Activated T-cell treated with anti-CD3 and anti-CD28 coated beads, Interleukin-2, amount 50 U/mL, for 72 hours (primary cell): ENCODE measurements at places on chromosomes 7 and 10. TPM values are rescaled to one million over a fixed set of nuclear protein-coding genes. Genes with fewer than 3 reads are reported as not detected.
A peak's percentile ranks its signal among the peaks of the same experiment; 100 is the strongest.

The CALHM3 gene
- not detected for total RNA-seq

DNA sequence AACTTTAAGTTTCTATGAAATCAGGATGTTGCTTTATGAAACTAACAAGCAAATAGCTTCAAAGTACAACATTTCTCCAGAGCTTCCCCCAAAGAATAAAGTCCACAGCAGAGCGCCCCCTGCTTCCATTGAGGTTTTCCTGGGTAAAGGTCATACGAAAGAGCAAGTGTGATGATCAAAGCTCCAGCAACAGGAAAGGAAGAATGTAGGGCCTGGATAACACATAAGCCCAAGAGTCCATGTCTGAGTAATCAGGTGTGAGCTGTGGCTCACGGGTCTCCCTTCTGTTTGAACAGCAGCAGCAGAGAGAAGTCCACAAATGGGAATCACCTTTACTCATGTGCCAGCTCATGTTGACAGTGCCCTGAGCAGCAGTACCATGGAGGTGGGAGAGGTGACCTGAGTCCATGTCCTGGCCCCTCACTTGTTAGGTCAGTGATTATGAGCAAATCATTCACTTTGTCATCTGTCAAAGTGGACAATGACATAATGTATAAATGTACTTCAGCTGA lies 50.5 kb downstream of the MRPL32 start:
- no peak for DNase-seq
- H3K4me1 ChIP-seq, result no peaks in the 10 kb centered on the region
- peaks cover 25% of the 10 kb centered on the region for H3K27me3 ChIP-seq
- no peak overlapping the region for H3K27ac ChIP-seq
- H3K36me3 ChIP-seq, result no peaks in the 10 kb centered on the region

DNA sequence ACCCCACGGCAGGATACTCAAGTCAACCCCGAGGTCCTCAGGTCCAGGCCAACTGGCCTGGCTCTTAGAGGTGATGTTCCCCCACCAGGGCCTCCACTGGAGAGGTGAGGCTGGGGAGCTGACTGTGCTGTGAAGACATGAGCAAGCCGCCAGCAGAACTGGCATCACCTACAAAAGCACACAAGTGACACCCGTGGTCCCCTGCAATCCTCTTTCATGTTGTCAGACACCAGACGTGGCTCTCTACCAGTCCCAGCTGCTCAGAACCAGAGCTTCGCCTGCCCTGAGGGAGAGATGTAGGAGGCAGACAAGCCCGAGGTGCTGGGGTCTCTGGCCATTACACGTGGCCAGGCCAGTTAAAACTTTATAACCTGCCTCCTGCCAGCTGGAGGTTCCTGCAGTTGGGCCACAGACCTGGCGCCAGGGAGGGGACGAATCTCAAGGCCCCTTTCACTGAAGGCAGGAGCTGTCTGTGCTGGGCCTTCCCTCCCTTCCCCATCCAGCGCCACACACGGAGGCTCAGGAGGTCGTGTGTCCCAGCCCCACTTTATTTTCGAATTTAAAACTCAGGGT lies 2.2 kb downstream of the COMTD1 start:
- H3K36me3 ChIP-seq, result peaks cover 9% of the 10 kb centered on the region
- DNase-seq, result peak; percentile 16
- no peaks in the 10 kb centered on the region for H3K27me3 ChIP-seq

GRCh38 chr10:98309366-98310355 lies 41.7 kb upstream of the LOXL4 start:
- H3K4me1 ChIP-seq, result peaks cover 5% of the 10 kb centered on the region
- H3K27me3 ChIP-seq, result peaks cover 23% of the 10 kb centered on the region
- peak overlapping the region; percentile 17 for H3K4me3 ChIP-seq
- H3K36me3 ChIP-seq, result no peaks in the 10 kb centered on the region
